Inflammatory macrophage treated with lipopolysaccharide for 4 hours (primary cell): ENCODE measurements at places on chromosomes 4 and X.

DNA sequence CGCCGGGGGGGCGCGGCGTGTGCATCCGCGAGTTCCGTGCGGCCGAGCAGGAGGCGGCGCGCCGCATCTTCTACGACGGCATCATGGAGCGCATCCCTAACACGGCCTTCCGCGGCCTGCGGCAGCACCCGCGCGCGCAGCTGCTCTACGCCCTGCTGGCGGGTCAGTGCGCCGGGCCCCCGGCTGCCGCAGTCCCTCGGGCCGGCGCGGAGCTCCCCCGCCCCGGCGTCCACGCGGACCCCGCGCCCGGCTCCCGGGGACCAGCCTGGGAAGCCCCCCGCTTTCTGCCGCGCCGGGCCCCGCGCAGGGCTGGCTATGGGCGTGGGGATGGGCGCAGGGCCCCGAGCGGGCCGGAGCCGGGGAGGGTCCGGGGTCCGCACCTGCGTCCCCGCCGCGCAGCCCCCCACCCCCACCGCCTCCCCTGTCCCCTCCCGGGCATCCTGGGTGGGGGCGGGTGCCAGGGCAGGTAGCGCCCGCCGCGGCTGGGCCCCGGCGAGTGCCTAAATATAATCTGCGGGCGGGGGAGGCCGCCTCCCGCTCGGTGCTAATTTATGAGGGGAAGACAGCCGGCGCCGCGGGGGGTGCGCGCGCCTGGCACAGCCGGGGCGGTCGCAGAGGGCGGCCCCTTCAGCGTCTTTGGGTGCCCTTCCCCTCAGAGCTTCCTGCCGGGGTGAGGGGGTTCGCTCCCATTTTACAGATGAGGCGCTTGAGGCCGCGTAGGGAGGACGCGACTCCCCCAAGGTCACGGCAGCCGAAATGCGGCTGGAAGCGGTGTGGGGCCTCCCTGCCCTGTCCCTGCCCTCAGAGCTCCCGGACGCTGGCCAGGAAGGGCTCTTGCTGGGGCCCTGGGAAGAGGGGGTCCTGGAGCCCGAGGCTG, 837 bp downstream of the NAT8L start:
- DNase-seq = no peak

GRCh38 chrX:92247076-92247475, 467.9 kb downstream of the PCDH11X start:
- no peak for DNase-seq

GRCh38 chr4:18109676-18110075, 88.1 kb upstream of the LCORL start:
- no peak for DNase-seq

GRCh38 chr4:113476800-113477199, 284.7 kb downstream of the CAMK2D start:
- DNase-seq = peak; percentile 10

DNA sequence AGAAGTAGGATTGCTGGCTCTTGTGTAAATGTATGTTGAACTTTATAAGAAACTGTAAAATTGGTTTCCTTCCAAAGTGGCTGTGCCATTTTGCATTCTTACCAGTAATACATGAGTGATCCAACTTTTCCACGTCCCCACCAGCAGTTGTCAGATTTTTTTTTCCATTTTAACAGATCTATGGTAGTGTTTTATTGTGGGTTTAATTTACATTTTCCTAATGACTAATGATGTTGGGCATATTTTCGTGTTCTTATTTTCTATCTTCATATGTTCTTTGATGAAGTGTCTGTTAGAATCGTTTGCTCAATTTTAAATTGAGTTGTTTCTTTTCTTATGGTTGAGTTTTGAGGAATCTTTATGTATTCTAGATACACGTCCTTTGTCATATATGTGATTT, 56.2 kb downstream of the PHEX start:
- no peak for DNase-seq

GRCh38 chrX:27918799-27919198, 62.5 kb downstream of the DCAF8L1 start:
- DNase-seq = peak; percentile 6

GRCh38 chr4:127304356-127304755, 328.4 kb upstream of the INTU start:
- no peak for DNase-seq

- peak; percentile 95 for DNase-seq
These were observed 42.9 kb downstream of the FNIP2 start for GRCh38 chr4:158811704-158812103.

- no peak for DNase-seq
These were observed 22.7 kb downstream of the RGS12 start for GRCh38 chr4:3315566-3315965.

DNA sequence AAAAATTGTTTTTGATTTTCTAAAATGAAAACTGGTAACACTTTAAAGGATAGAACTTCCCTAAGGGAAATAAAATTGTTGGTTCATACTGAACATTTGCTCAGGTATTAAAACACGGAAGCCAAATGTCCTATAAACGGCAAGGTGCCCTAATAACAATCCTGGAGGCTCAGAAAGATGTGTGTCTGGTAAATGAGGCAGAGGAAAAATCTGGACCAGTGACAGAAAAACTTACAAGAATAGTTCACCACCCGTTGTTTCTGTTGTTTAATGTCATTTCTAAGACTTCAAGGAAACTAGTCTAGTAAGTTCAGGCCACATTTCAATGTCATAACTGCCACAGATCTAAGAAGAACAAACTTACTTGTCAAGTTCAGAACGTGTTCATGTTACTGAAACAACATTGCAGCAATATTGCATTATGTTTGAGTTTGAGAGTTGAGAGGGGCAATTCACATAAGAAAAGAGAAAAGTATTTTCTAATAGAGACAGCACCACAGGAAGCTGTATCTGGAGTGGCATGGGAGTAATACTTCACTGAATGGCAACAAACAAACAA, 476.6 kb downstream of the GRXCR1 start:
- DNase-seq = no peak

GRCh38 chrX:31697294-31697916, 625.6 kb upstream of the FTHL17 start:
- no peak for DNase-seq

GRCh38 chrX:110734894-110735541, 60.6 kb downstream of the CHRDL1 start:
- DNase-seq = no peak

DNA sequence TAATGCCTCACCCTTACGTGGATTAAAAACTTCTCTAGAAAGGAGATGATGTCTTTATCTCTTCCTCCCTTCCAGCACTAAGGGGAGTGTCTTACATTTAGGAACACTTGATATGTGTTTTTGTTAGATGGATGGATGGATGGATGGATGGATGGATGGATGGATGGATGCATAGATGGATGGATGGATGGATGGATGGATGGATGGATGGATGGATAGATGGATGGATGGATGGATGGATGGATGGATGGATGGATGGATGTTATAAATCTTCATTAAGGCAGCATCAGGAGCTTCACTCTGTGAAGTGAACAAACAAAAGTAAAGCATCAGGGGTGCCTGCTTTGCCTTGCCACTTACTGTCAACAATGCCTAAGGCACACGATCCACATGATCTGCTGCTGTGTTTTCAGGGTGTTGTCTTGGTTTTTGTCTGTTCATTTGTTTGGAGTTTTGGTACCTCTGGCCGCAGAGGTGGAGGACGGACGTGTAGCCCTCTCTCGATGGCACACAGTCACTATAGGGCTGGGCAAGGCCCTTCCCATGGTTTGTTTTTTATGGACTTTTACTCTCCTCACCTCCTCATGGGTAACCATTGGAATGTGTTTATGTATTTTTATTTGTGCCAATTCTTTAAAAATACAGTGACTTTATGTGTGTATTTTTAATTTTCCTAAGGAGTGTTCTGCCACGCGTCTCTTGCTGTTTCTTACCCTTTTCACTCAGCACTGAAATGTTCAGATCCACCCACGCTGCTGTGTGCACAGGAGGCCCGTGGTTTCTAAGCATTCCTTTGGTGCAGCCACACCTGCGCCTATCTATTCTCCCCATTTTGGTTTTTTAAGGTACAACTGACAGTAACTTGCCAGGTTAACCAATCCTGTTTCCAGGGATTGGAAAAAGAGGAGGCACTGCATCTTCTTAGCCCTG, 91.8 kb upstream of the ENPP6 start:
- no peak for DNase-seq

DNA sequence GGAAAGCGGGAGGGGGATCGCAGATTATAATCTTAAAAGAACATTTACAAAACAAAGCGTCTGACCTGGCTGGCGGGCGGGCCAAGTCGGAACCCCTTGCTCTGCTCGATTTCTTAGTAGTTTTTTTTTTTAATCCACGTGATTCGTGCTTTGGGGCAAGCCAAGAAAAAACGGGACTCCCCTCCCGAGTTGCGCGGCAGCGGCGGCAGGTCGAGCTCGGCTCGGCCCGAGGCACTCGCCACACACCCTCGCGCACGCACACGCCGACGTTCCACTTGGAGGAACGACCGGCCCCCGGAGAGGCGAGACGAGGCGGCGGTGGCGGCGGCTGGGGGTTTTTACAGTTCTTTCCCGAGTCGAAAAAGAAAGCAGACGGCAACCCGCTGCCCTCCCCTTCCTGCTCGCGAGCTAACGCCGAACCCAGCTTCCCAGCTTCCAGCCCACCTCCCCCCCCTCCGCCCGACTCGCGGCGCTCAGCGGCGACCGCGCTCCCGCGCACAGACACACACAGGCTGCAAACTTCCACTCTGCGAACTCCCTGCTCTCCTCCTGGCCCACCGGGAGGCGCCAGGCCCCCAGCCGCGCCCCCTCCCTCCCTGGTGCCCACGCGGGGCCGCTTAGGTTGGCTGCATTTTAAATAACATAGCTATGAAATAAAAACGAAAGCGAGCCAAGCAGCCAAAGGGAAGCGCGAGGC, 1.2 kb downstream of the BCOR start:
- DNase-seq = peak; percentile 83

- DNase-seq = no peak
These were observed 22.0 kb downstream of the ITIH6 start for GRCh38 chrX:54776061-54776460.

GRCh38 chrX:25204182-25204581, 188.4 kb upstream of the ARX start:
- no peak for DNase-seq

DNA sequence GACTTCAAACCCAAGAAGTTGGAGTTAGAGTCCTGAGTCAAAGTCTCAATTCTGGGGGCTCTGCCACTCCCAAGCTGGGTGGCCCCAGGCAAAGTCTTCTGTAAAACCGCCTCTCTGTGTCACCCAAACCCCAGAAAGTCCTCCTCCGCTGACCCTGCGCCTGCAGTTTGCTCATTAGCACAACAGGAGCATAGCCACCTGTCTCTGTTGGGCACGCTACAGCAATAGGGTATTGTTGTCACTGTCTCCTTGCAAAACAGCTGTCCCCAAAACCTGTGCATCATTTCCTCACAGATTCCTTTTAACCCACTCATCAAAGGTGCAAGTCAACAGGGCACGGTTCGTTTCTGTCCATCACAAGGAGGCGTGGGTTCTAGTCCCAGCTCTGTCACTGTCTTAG, 8.0 kb upstream of the DGAT2L6 start:
- DNase-seq = no peak

DNA sequence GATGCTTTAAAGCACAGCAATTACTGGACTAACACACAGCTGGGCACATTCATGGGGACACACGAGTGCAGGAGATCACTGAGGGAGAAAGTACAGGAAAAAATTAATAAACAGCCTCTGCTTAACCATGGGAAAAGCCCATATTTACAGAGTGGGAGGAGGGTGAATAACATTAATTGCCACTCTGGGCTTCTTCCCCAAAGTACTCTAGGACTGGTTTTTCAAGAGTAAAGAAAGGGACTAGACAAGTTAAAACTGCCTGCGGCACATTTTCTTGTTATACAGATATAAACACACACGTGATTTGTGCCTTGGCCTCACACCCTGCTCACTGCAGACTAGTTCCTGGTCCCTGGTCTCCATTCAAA, 179.7 kb upstream of the TET2 start:
- DNase-seq = no peak

DNA sequence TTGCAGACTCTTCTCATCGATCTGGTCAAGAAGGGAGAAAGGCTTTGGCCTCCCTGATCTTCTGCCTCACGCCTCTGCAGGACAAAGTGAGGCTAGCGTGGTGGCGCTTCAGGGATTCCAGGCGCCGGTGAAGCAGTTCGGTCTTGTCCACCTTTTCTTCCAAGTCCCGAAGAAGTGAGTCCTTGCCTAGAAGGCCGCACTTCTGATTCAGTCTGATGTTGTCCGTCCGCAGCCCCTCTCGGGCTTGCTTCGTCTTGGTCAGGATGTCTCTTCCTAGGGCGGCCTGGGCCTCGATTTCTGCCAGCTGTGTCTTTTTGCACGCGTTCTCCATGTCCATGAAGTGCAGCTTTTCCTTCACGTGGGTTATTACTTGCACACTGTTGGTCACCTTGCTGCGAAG, 1.9 kb upstream of the TADA2B start:
- DNase-seq = no peak

DNA sequence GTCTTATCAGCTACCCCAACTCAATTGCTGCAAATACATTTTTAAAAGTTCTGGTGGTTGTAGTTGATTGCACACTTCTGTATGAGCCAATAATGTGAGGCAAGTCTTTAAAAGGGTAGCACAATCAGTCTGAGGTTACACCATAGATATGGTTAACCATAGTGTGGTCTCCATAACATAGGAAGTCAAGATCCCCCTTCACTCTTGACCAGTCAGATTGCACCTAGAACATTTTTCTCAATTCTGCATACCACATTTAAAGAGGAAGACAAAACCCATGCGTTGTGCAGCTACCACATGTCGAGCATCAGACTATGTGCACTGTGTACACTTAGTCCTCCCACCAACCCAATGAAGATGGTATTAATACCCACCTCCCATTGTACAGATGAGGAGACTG, 26.5 kb upstream of the CYBB start:
- DNase-seq = peak; percentile 47

GRCh38 chr4:108166441-108167315, 2.1 kb downstream of the LEF1 start:
- no peak for DNase-seq

DNA sequence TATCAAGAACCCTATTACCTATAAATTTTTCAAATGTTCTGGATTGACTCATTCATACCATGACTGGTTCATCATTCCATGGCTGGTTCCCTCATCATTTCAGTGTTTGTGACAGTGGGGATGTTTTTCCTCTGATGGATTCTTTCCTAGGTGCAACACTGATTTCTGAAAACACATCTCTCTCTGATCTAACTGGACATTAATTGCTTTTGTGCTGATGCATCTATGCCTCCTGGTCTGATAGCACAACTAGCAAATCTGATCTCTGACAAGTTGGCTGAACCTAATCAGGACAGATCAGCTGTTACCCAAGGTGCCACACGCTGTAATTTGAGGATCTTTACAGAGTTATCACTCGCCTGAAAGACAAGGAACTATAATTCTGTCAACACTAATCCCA, 140.2 kb downstream of the LDB2 start:
- no peak for DNase-seq
